Osteoblast (primary cell): ENCODE measurements at places on chromosomes 12 and 14. TPM values are rescaled to one million over a fixed set of nuclear protein-coding genes. Genes with fewer than 3 reads are reported as not detected.

GRCh38 chr14:74647061-74647677 is 35.1 kb upstream of the LTBP2 start:
- no peak for DNase-seq

GRCh38 chr14:95496111-95496681 is 20.3 kb downstream of the SYNE3 start:
- DNase-seq, result peak; percentile 80

The SMARCD1 gene
- 50.3 and 53.0 TPM in 2 replicates for total RNA-seq

DNA sequence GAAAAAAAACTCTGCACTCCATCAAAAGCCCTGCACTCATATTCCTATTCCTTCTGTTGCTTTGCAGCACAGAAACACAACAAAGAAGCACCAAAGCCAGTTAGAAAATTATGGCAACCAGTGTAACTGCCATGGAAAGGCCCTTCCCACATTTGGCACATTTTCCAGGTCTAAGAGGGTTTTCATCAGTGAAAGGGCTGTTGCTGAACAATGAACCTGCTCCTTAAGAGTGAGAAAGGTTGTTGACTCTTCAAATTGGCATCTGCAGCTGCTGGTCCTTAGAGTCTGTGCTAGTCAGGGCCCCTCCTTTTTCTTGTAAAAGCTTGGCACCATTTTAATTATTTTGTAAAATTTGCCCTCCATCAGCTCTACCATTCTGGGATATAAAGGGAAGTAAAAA is 378.7 kb upstream of the KITLG start:
- DNase-seq, result no peak

DNA sequence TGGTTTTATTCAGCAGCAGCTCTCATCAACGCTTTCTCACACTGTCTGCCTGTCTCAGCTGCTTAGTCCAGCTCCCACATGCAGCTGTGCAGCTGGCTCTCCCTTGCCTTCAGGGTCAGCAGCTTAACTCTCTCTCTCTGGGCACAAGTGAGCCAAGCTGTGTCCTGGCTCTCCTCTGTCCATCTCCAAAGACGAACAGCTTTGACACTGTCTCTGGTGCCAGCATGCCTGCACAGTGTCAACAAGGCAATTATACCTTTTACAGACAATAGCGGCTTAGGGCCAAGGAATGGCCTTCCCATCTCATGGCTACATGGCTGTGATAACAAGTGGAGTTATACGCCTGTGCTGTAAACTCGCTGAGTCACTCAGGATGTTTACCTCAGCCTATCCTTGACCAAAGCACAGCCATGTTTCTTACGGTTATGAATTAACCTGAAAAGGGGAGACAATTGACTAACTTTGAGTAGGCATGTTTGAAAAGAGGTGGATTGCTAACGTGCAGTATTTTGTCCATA is 38.4 kb upstream of the MANSC4 start:
- DNase-seq, result no peak

The TBX5 gene
- total RNA-seq, result not detected in 2 replicates

- no peak for DNase-seq
These were observed 4.0 kb downstream of the KTN1 start for GRCh38 chr14:55583942-55584468.

DNA sequence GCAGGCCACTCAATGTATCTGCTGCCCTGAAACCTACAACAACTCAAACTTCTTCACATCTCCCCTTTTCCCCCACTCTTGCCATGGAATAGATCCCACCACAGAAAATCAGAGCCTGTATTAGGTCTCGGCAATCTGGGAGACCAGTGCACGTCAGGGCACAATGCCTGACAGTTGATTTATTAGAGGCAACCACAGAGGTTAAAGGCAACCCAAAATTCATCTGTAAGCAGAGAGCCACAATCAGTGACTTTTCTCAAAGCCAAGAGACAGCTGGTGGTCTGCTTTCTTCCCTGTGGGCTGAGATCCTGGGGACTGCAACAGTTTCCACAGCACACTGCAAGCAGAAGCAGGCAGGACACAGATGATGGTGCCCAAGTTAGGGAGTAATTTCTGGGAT is 169.0 kb upstream of the NTF3 start:
- DNase-seq, result no peak

DNA sequence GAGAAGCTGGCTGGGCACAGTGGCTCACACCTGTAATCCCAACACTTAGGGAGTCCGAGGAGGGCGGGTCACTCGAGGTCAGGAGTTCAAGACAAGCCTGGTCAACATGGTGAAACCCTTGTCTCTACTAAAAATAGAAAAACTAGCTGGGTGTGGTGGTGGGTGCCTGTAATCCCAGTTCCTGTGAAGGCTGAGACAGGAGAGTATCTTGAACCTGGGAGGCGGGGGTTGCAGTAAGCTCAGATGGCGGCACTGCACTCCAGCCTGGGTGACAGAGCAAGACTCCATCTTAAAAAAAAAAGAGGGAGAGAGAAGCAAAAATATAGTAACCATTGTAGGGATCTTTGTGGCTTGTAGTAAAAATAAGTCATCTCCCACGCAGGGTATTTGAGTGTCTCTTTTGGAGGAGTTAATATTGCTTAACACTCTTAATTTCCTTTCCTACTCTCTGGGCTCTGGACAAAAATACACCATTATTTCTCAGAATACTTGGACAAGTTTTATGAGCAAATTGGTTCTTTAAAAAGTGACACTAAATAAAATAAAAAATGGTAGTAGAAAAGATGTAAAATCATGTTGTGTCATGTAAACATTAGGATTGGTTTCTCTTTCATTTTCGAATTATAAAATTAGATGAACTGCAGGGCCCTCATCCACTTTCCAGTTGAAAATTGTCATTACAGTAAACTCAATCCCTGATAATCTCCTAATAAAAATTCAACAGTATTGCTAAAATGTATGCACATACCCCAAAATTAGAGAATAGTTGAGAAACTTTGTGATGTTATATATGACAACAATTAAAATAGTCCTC is 61.1 kb upstream of the C12orf71 start:
- DNase-seq, result no peak

DNA sequence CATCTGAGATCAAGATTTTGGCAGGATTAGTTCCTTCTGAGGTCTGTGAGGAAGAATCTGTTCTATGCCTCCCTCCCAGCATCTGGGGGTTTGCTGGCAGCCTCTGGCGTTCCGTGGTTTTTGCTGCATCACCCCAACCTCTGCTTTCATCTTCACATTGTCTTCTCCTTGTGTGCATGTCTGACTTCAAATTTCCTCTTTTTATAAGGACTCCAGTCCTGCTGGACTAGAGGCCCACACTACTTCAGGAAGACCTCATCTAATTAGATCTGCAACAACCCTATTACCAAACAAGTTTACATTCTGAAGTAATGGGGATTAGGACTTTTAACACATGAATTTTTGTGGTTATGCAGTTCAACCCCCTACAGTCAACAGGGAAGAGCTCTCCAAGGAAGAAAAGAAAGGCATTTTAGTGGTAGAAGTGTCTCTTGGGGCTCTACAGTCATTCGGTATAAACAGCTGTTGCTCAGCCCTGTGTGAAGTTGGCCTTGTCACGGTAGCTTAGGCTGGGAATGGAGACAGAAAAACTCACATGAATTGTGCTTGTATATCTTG is 89.7 kb downstream of the CAND1 start:
- DNase-seq, result peak; percentile 48

The TAS2R8 gene
- total RNA-seq, result under 0.01 and 0.36 TPM in 2 replicates

DNA sequence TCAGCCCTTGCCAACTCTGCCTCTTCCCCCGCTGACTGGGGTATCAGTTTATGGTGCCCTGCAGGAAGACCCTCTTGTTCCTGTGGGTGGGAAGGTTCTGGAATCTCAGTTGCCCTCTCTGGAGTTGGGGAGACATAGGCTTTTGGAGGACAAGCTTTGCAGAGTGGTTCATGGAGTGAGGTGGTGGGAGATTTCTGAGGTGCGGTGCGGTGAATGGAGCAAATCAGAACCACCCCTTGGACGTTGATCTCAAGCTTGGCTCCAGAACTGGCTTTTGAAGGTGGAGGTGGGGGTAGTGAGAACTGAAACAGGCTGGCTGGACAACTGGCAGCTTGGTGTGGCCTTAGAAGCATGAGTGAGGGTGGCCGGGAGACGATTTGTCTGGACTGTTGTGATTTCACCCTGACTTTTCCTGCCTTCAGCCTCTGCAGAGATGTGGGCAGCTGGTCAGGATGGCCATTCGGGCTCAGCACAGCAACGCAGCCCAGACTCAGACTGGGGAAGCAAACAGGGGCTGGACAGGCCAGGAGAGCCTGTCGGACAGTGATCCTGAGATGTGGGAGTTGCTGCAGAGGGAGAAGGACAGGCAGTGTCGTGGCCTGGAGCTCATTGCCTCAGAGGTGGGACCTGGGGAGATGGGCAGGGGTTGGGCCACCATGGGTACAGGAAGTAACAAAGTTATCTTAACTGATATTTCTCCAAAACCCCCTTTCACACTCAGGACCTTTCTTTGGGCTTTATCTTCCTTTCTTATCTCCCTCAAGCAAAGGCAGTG is 1.1 kb downstream of the SHMT2 start:
- no peak for DNase-seq

The SPSB2 gene
- 11.5 and 11.9 TPM in 2 replicates for total RNA-seq

The OTOGL gene
- total RNA-seq, result 0.36 and 0.59 TPM in 2 replicates
